Gastroesophageal sphincter (tissue), 4 donors: ENCODE measurements at places on chromosomes 16 and 17.

- ATAC-seq, result no peak
Measured at GRCh38 chr16:88781140-88782077, 3.6 kb downstream of the PIEZO1 start.

DNA sequence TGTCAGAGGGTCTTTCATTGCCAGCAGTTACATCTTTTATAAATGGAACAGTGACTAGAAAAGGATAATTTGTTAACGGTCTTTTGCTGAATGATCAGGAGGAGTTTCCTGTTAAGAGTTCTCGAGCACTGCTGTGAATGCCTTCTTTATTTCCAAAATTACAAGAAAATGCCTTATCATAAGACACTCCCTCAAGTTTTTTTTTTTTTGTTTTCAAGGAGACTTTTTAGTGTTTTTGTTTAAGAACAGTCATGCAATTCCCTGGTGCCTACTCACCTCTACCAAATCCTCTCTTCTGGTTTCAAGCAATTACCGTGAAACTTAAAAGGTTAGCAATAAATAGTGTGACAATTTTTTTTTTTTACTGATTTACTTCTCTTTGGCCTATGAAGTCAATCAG lies 19.0 kb upstream of the VWA3A start:
- ATAC-seq, result no peak

DNA sequence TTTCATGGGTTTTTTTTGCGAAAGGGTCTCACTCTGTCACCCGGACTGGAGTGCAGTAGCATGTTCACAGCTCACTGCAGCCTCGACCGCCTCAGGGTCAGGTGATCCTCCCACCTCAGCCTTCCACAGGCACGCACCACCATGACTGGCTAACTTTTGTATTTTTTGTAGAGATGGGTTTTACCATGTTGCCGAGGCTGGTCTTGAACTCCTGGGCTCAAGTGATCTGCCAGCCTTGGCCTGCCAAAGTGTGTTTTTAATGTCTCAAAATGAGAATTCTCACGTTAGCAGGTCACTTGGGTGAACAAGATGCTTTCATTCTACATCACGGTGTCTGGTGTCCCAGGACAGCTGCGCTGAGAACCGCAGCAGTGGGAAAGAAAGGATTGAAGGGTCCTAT lies 3.2 kb downstream of the FBXO31 start:
- ATAC-seq, result no peak

- no peak for ATAC-seq
Measured at GRCh38 chr16:46922239-46922638, 38.1 kb downstream of the GPT2 start.

- no peak for ATAC-seq
Measured at GRCh38 chr17:64133546-64134215, 3.7 kb upstream of the ERN1 start.

- ATAC-seq, result no peak
Measured at GRCh38 chr17:61322325-61323002, 77.2 kb upstream of the TBX2 start.

GRCh38 chr17:15947271-15947670 lies 2.3 kb downstream of the ADORA2B start:
- ATAC-seq, result no peak

GRCh38 chr16:65414284-65414984 lies 292.6 kb upstream of the CDH11 start:
- no peak for ATAC-seq

GRCh38 chr16:79286646-79287423 lies 313.7 kb downstream of the MAF start:
- ATAC-seq, result peak; percentile 56

- no peak for ATAC-seq
Measured at GRCh38 chr17:13597723-13598347, 3.9 kb downstream of the HS3ST3A1 start.

DNA sequence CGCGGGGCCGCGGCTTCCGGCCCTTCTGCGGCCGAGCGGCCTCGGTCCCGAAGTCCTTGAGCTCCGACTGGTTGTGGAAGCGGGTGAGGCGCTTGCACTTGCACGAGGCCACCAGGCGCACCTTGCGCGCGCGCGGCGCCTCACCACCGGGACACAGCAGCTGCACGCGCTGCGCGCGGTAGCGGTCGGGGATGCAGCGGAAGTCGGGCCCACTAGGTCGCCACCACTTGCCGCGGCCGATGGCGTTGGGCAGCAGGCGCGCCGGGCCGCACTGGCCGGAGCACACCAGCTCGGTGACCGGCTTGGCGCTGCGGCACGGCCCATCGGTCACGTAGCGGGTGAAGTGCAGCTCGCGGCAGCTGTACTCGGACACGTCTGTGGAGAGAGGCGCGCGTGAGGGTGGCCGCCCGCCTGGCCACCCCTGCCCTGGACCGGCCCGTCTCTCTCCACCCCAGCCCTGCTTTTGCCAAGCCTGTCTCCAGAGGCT lies 3.2 kb downstream of the SOST start:
- no peak for ATAC-seq

DNA sequence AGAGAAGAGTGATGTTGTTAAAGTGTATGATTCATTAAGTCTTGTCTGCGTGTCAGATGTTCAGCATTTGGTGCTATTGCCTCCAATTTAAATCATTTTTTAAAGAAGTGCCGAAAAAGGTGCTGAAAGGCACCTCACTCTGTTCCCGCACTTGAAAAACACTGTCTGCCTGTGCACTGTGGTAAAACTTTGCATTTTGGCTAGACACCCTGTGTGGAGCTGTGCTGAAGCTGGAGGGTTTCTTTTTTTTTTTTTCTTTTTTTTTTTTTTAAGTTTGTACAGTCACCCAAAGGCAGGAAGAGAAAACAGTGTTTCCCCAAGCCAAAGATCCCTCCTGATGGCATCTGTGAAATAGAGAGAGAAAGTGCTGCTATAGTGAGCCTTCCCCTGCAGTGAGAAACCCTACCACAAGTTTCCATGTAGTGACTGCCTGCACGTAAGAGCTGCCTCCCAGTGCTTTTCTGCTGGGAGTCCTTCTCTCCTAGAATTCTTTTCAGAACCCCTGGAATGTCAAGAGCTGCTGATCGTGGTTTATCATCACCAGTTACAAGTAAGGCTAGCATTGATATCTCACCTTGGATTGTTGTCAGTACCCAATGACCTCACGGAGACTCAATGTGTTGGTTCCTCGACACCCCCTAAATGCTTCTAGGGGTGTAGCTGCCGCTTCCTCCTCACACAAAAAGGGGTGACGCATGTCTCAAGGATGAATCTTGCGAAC lies 116.0 kb upstream of the SOX9 start:
- no peak for ATAC-seq

DNA sequence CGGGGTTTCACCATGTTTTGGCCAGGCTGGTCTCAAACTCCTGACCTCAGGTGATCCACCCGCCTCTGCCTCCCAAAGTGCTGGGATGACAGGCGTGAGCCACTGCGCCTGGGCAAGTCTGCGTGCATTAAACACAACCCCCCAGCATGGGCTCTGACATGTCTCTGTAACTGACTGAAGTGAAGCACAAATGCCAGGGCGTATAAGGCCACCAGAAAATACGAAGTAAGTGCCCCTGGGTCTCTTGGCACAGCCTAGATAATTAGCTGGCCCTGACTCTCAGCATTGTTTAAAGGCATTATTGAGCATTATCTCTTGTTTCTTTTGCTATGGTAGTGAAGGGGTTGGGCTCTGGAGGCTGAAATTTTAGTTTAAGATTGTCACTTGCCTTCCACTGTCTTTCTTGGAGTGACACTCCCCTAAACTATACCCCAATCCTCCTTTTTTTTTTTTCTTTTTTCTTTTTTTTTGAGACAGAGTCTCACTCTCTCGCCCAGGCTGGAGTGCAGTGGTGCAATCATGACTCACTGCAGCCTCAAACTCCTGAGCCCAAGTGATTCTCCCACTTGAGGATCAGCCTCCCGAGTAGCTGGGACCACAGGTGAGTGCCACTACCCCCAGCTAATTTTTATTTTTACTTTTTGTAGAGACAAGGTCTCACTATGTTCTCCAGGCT lies 8.2 kb upstream of the SEC14L1 start:
- ATAC-seq, result no peak

DNA sequence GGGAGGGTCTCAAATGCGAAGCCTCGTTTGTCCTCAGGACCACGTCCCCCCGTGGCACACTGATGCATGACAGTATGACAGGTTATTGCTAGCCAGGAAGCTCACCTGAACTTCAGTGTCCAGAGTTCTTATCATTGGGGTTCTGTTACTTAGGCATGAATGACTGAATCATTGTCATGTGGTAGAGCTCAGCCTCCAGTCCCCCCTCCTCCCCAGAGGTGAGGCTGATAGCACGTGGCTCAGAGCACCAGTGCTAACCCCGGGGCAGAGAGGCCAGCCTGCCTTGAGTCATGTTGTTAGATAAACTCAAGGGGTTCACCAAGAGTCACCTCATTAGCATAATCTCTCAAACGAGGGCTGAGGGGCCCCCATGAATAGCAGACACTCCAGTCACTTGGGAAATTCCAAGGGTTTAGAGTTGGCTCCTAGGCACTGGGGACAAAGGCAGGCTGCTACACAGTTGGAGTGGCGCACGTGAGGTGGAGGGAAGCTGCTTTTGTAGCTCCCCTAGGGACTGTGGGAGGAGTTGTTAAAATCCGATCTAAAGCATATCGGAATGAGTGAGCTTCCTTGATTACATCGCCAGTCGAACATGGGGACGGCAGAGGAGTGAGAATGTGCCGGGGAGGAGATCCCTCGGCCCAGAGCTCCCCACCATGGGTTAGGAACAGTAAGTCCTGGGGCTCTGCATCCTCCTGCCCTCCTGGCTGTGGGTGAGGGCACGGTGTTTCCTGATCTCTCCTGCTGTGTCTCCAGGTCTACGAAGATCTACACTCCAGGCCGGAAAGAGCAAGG lies 18.2 kb downstream of the DHX38 start:
- no peak for ATAC-seq

DNA sequence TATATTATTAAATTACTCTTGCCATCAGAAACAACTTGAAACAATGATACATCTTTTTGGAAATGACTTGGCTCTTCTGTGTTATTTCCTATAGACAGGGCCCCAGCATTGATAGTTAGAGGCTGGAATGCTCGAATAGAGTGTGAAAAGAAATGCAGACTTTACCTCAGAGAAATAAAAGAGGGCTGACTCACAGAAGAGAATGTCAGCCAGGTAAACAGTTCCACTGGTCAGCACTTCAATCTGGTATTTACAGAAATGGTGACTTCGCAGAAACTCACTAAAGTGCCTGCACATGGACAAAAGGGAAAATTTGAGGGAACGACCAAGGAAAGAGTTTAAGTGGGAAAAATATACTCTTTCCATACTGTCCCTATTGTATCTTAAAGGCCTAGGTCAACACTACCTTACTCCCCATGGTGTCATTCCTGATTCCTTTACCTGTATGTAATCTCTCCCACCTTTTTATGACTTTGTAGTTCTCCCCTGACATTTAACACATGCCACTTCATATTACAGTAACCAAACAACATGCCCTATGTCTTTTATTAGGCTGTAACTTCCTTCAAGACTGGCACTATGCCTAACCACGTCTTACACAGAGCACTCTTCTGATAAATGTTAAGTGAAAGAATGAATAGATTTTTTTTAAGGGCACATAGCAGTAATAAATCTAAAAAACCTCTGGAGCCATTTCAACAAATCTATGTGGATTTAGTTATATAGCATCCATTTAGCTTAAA lies 36.7 kb downstream of the AKAP10 start:
- ATAC-seq, result no peak

DNA sequence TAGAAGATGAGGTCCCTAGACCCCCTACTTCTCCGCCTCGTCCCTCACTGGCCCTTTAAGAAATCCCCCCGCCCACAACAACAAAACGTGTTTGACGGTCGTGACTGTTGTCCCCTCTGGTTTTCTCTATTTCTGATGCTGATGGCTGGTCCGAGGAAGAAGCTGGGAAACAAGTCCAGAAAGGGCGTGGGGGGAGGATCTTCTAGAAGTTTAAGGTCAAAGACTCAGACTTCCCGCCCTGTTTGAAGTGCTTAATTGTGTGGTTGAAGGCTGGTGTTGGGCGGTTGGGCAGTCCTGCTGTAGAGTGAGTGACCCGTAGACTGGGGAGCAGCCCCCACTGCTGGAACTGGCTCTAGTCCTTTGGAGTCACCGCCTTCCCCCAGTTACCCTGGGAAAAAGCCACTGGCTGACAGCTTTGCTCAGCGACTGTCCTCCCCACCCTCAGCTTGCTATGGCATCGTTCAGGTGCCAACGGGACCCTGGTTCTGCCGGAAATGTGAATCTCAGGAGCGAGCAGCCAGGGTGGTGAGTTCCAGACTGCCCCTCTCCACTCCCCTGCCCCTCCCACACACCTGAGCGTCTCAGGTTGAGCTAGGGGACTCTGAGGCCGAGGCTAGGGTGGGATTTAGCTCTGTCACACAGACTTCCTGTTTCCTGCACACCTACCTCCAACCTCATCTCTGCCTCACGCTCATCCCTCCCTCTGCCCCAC lies 1.6 kb downstream of the MLLT6 start:
- ATAC-seq, result no peak

DNA sequence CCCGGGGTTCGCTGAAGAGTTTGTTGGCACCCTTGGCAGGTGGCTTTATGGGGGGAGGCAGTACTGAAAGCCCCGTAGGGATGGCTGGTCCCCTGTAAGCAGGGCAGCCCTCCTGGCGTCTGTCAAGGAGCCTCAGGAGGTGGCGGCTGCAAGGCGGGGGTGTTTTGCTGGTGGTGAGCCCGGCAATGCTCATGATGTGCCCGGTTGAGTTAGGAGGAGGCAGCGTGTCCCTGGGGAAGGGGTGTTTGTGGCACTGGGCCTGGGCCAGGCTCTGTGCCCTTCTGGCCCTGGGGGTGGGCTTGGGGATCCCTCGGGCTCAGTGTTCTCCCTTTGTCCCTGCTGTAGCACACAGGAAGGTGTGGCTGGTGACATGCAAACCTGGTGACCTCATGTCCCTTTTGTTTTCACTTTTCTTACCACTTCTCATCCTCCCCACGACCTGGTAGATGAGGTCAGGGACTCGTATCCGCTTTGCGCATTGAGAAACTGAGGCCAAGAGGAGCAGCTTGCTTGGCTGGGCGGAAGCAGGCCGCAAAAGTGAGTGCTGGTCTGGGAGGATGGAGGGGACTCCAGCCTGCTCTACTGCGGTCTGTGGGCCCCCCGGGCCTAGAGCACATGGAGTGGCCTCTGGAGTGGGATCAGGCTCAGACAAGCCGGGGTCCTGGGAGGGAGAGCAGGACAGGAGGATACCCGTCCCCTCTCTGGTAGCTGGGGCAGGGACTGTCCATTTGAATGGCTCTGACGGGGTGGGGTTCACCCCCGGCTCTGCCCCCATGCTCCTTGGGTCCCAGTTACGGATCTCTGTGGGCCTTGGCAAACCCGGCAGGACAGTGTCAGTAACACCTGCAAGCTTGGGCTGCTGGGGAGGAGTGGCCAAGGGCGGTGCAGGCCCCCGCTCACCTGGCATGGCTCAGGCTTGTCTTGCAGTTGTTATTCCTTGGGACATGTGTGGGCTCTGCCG lies 2.2 kb downstream of the SNN start:
- no peak for ATAC-seq

GRCh38 chr17:47831003-47831933 lies at the start of the genes LRRC46 and MRPL10:
Gene LRRC46 (plus strand): TSS chr17:47831670. CDS start chr17:47831990, 320 bp downstream.
Gene MRPL10 (minus strand): TSS chr17:47831541. CDS start chr17:47831511, 30 bp downstream.
- ATAC-seq, result peak; percentile 98
